Cortex of kidney (tissue), 1 donor: ENCODE measurements at places on chromosomes 7 and 10.

DNA sequence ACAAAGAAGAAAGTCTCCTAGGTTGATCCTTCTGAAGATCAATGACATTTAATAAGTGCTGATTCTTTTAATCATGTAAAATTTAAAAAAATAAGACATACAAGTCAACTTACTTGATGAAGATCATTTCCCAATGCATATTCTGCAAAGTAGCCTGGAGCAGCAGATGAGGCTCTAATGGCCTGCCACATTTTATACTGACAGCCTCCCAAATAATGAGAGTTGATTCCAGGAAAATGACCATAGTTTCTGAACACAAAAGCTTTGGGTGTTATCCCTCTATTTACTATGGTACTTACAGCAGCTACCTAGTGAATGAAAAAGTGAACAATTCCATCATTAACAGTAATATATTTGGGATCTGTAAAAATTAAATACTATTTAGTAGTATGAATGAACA is 31.4 kb upstream of the NRCAM start:
- DNase-seq = no peak

DNA sequence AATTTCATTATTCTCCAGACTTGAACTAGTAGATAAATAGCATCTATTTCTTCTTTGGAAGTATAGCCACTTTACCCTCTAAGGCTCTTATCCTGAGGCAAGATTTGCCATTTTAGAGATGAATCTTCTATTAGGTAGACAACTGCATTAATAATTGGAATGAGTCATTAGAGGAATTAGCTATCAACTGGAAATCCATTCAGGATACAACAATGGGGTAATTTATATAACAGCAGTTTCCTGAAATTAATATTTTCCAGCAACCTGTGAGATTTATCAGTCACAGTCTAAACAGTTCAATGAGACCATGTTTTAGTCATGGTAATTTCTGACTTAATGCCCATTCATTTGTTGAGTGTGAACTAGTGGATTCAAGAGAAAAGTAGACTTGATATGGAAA is 928.6 kb upstream of the MBL2 start:
- no peak for DNase-seq

DNA sequence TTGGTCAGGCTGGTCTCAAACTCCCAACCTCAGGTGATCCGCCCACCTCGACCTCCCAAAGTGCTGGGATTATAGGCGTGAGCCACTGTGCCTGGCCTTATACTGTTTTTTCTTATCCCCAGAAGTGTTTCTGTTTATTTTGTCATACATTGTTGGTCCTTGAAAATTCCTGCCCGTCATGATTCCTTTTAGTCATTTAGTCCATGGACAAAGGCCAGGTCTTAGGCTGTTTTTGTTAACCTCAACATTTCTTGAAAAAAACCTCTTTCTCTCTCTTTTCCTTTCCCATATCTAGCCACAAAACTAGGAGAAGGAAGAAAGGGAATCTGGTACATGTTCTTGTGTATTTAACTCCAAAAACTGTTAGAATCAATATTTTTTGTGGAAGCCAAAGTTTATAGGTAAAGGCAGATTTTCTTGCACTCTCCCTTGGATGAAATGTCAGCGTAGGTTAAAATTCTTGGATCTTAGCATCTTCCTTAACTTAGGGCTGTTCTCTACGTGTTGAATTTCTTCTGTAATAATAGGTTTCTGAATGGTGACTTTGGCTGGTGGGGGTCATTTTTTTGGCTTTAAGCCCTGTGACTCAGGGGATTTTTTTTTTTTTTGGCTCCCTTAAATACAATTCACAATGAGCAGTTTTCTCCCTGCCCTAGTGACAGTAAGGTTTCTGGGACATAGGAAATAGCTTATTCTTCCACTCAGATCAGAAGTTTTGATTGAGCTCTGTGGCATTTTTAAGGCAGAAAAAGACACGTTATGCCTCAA is 500.8 kb downstream of the AUTS2 start:
- DNase-seq = no peak

- DNase-seq = no peak
Measured at GRCh38 chr10:80279146-80279545, 10.3 kb downstream of the MAT1A start.

DNA sequence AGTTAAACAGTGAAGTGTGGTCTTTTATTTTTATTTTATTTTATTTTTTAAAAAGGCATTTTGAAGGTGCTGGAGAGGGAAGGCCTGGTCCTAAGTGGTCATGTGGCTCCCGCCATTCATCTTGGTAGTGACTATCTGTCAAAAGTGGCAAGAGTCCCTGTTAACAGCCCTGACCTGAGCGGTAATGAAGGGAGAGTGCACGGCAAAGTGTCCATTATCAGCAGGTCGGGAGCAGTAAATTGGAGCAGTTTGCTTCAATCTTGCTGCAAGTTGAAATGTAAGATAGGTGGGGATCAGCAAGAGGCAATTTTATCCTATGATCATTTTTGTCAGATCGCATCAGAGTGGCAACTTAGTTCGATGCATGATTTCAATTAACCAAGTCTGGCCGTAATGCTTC is 227.4 kb upstream of the SP4 start:
- no peak for DNase-seq
